HFFc6 (cell line): ENCODE measurements at places on chromosomes 5 and 9. TPM values are rescaled to one million over a fixed set of nuclear protein-coding genes. Genes with fewer than 3 reads are reported as not detected.
A peak's percentile ranks its signal among the peaks of the same experiment; 100 is the strongest.

DNA sequence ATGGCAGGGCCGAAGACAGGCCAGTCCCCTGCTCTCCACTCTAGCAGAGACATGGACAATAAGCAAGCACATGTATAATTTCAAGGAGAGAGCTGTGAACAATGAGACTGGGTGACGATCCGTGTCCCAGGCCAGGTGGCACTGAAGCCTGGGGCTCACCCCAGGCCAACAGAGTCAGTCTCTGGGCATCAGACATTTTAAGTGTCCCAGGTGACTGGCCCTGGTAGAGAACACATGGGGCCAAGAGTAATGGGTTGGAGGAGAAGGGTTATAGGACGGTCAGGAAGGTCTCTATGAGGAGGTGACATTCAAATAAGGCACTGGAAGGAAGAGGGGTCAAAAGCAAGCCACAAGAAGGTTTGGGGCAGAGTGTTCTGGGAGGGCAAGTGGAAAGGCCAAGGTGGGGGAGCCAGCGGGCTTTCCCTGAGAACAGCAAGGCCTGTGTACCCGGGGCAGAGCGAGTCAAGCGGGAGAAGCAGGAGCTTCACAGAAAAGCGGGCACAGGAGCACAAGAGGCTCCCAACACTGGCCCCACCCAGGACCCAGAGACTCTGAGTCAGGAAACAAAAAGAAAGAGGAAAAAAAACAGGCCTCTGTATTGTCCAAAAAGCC is 1.1 kb upstream of the AKNA start:
- DNase-seq, result no peak

DNA sequence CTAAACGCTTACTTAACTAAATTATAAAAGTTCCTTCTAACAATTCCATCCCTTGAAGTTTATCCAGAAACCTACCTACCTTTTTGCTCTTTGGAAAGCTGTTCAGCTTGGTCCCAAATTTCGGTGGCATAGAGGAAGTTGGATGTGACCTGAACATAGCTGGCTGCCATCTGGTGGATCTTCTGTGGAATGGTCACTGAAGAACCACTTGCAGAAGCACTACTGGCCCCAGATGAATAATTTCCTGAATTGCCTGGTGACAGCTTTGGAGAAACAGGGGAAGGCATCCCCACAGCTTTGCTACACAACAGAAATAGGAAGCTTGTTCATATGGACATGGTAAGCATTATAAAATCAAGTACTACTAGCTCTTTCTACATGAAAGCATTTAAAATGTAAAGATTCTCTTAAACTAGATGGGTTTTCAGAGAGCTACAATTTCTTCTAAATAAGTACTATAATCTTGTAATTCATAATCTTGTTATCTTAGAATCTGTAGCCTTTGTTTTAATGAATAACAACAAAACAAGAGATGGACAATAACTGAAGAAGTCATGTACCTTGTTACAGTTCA is 9.9 kb downstream of the LEAP2 start:
- DNase-seq, result peak; percentile 71

GRCh38 chr9:135488527-135488926 is 8.9 kb downstream of the PPP1R26 start:
- no peak for DNase-seq

DNA sequence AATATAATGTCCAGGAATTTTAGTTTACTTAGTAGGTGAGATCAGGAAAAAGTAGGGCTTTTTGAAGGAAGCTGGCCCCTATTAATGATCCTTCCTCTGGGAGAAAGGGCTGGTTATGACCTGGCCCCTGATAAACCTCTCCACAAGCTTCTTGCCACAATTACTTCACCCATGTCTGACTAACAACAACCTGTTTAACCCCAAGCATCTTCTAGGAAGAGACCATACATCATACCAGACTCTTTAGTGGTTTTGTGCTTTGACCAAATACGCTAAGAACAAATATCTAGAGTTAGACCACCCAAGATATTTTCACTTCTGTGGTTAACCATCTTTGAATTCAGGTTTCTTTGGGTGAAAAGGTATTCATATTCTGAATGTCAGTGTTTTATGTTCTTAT is 174.0 kb upstream of the SLC27A6 start:
- no peak for DNase-seq

- no peak for DNase-seq
Measured at GRCh38 chr5:179969110-179969509, 61.4 kb upstream of the TBC1D9B start.

DNA sequence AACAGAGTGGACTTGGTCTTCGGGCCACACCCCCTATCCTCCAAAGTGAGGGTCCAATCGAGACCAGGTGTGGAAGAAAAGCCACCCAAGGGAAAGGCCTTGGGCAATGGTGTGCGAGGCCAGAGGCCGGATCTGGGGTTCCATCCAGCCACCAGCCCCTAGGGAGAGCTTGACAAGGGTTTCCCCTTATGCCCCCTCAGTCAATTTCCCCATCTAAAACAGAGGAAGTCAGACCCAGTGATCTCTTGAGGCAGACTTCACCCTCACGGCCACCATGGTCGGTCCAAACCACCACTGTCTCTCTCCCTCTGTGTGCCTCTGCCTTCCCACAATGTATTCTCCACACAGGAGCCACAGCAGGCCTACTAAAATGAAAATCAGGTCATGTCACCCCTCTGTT is 82.9 kb downstream of the C5orf15 start:
- no peak for DNase-seq

DNA sequence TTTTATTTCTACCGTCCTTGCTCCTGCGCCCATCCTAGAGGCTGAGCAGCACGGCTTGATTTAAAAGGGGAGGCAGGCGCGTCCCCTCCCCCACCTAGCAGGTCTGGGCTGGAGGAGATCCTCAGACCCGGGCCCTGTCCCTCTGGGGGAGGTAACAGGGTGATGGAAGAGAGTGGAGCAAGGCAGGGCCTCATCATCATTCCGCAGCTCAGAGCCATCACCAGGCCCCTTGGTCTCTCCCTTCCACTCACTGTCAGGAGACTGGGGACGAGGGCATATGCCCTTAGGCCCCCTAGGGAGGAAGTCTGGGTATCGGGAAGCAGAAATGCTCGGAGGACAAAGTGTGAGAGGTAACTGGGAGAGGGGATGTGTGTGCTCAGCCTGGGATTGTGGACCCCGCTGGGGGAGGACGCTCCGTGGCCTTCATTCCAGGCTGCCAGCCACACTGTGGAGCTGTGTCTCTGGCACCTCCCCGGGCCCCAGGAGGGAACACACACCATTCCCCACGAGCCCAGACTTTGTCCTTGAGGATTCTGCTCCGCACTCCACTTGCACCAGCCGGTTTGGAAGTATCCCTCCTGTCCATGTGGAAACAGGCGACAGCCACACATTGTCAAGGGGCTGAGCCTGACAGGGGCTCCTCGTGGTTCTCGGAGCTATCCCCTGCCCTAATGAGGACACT is 761 bp downstream of the REEP2 start:
- DNase-seq, result no peak

DNA sequence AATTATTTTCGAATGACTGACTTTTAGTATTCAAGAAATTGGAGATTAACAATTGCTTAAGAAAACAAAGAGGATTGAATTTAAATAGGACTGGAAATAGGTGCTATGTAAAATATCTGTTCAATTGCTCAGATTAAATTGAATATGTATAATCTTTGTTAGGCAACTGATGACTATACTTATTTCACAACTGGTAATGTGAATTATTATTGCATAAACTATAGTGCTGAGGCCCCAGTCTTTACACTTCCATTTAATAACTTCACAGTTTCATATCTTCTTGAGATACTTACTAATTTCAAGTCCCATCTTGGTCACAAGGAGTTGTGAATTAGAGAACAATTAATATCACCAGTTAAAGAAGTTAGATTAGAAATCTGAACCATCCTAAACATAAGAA is 16.7 kb downstream of the CEP78 start:
- DNase-seq, result no peak

- peak; percentile 52 for DNase-seq
Measured at GRCh38 chr9:98867429-98868168, 60.1 kb downstream of the GALNT12 start.

RFESD gene
- total RNA-seq, result 2.2 to 2.6 TPM (median 2.4 TPM) in 3 replicates

RGS3 gene
- 51.3 to 53.9 TPM (median 53.7 TPM) in 3 replicates for total RNA-seq
